A549 treated with dexamethasone at 1 μM for 4 hours (cell line): ENCODE measurements at places on chromosomes 5 and 9. TPM values are rescaled to one million over a fixed set of nuclear protein-coding genes. Genes with fewer than 3 reads are reported as not detected.

Gene OCLN
- 10.8 to 12.9 TPM (median 10.9 TPM) in 5 replicates for total RNA-seq

Gene ST8SIA4
- total RNA-seq = 0.17 to 0.46 TPM (median 0.38 TPM) in 5 replicates

Gene OR1Q1
- 0.16 TPM in 1 of 5 replicates, not detected in the others for total RNA-seq

Gene CHSY3
- 0.05 to 0.36 TPM (median 0.10 TPM) in 5 replicates for total RNA-seq

Gene RNF183
- 0.07 to 0.17 TPM (median 0.11 TPM) in 3 of 5 replicates, not detected in the others for total RNA-seq

Gene PDZD2
- total RNA-seq = 0.36 to 0.65 TPM (median 0.60 TPM) in 5 replicates

Gene LECT2
- total RNA-seq = not detected in 5 replicates

Gene ANKDD1B
- total RNA-seq = 0.07 TPM in 2 of 5 replicates, not detected in the others

Gene FIBCD1
- 11.8 to 23.1 TPM (median 20.8 TPM) in 5 replicates for total RNA-seq

Gene CFAP90
- 0.39 to 0.72 TPM (median 0.50 TPM) in 5 replicates for total RNA-seq

Gene RUFY1
- total RNA-seq = 25.5 to 30.9 TPM (median 27.8 TPM) in 5 replicates

Gene ITGA1
- 0.82 to 1.5 TPM (median 1.1 TPM) in 5 replicates for total RNA-seq

Gene CARTPT
- not detected in 5 replicates for total RNA-seq

Gene IFNE
- 0.49 to 0.83 TPM (median 0.73 TPM) in 5 replicates for total RNA-seq

Gene CDX1
- not detected in 5 replicates for total RNA-seq

Gene ZNF354B
- total RNA-seq = 3.8 to 5.5 TPM (median 4.3 TPM) in 5 replicates

Gene ZSWIM6
- 3.8 to 5.7 TPM (median 4.8 TPM) in 5 replicates for total RNA-seq

Gene MSX2
- total RNA-seq = 3.2 to 3.6 TPM (median 3.6 TPM) in 5 replicates

Gene EXD3
- 3.0 to 5.7 TPM (median 5.3 TPM) in 5 replicates for total RNA-seq

Gene B4GALT7
- total RNA-seq = 18.6 to 27.3 TPM (median 25.4 TPM) in 5 replicates

Gene TBC1D9B
- 48.7 to 76.3 TPM (median 66.5 TPM) in 5 replicates for total RNA-seq

Gene DAB2IP
- 10.8 to 14.5 TPM (median 12.7 TPM) in 5 replicates for total RNA-seq

Gene ORM1
- 0.11 TPM in 1 of 5 replicates, not detected in the others for total RNA-seq

Gene PDCD1LG2
- 0.08 to 0.25 TPM (median 0.18 TPM) in 5 replicates for total RNA-seq

Gene PARP8
- total RNA-seq = 0.05 to 0.11 TPM (median 0.07 TPM) in 5 replicates

Gene CRHBP
- 0.11 to 0.24 TPM (median 0.12 TPM) in 3 of 5 replicates, not detected in the others for total RNA-seq

Gene UTP15
- 20.7 to 23.6 TPM (median 21.6 TPM) in 5 replicates for total RNA-seq

Gene C5orf58
- total RNA-seq = not detected in 5 replicates

Gene SLC22A5
- total RNA-seq = 50.3 to 69.0 TPM (median 66.0 TPM) in 5 replicates

Gene IRX4
- total RNA-seq = 0.24 to 0.47 TPM (median 0.32 TPM) in 5 replicates

Gene NUTM2G
- 0.05 TPM in 1 of 5 replicates, not detected in the others for total RNA-seq

Gene GCNT1
- total RNA-seq = 3.4 to 5.4 TPM (median 4.5 TPM) in 5 replicates

Gene PCA3
- not detected in 5 replicates for total RNA-seq

Gene THBS4
- total RNA-seq = 0.09 to 0.33 TPM (median 0.21 TPM) in 4 of 5 replicates, not detected in the other

Gene DUSP1
- total RNA-seq = 469 to 620 TPM (median 589 TPM) in 5 replicates

Gene CAMK4
- total RNA-seq = 0.03 to 0.21 TPM (median 0.08 TPM) in 4 of 5 replicates, not detected in the other

Gene ASB6
- 17.4 to 25.0 TPM (median 24.2 TPM) in 5 replicates for total RNA-seq
